ENCODE measurements at places on chromosomes 5 and 9.
A peak's percentile ranks its signal among the peaks of the same experiment; 100 is the strongest.

- DNase-seq, result no peak
These were observed 2.6 kb downstream of the FABP6 start for GRCh38 chr5:160231783-160232342.

DNA sequence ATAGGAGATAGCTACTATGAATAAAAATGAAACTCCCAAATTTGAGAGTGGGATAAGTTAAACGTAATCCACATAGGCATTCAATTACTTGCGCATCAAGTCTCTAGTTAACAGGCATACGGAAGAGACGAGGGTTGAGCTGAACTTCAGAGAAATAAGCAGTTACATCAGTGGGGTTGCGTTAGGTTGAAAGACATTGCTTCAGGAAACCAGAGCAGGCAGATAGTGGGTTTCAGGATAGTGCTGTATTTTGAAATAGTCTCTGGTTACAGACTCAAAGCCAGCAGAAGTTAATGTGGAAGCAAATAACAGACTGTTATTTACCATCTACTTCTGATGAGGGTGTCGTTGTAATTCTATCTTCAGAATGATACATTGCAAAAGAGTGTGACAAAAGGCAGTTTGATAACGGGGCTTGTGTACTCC lies 533.4 kb downstream of the PDE4D start:
- no peak for DNase-seq

DNA sequence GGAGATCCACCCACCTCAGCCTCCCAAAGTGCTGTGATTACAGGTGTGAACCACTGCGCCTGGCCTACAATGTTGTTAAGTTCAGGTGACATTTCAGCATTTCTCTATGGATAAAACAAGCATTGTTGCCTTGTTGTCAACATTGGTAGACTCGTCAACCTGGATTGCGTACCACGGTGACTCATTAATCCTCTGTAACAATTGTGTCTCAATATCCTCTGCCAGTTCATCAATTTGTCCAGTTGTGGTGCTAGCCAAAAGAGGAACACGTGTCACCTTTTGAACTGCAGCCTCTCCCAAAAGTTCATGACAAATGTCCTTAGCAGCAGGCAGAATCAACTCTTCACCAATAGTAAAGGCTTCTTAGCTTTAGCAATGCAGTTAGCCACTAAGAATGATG lies 46.3 kb upstream of the LARP1 start:
- no peak for DNase-seq

- DNase-seq, result no peak
These were observed 5.9 kb upstream of the CSF1R start for GRCh38 chr5:150092159-150092787.

- peak; percentile 14 for DNase-seq
These were observed 164.7 kb downstream of the OLFM1 start for GRCh38 chr9:135251996-135252760.

DNA sequence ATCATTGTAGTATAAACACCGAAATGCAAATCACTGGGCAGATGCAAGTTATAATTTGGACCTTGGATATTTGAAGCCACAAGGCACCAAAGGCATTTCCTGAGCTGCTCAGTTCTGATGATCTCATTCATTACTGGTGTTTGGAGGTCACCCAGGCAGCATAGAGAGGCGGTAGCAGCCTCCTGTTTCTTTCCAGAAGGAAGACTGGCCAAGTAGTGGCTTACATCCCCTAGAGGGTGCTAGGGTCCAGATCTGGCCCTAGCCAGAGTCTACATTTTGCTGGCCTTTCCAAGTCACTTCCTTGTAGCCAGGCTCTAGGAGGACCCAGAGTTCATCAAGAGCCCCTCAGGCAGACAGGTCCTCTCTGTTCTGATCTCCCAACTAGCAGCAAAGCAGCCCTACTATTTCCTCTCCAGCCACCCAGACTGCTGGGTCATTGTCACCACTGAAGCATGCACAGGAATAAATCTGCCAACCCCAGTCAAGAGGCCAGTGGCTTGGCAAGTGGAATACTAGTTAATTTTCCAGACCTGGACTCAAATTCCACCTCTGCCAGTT lies 33.4 kb upstream of the TTC1 start:
- no peak for DNase-seq

- DNase-seq, result no peak
These were observed 341.5 kb downstream of the TMEM38B start for GRCh38 chr9:106035806-106036205.

DNA sequence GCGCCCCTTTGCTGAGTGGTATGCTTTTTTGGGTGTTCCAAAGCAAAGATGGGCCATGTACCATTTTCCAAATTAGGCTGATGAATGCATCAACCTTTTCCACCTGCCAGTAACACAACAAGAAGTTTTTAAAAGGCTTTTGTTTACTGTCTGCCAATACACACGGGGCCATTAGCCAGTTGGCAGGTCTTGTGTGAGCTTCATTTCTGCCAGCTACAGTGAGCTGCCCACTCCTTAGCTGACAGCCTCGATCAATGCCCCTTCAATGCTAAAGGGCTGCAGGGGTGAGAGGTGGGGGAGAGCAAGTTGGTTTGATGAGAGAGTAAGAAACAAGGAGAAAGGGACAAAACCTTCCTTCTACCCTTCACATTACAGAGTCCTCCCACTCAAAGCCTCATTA lies 128.7 kb downstream of the C5orf15 start:
- DNase-seq, result no peak

- DNase-seq, result no peak
These were observed 17.9 kb downstream of the TPPP start for GRCh38 chr5:675111-675870.

- DNase-seq, result no peak
These were observed 65.2 kb downstream of the SREK1 start for GRCh38 chr5:66209350-66209749.

DNA sequence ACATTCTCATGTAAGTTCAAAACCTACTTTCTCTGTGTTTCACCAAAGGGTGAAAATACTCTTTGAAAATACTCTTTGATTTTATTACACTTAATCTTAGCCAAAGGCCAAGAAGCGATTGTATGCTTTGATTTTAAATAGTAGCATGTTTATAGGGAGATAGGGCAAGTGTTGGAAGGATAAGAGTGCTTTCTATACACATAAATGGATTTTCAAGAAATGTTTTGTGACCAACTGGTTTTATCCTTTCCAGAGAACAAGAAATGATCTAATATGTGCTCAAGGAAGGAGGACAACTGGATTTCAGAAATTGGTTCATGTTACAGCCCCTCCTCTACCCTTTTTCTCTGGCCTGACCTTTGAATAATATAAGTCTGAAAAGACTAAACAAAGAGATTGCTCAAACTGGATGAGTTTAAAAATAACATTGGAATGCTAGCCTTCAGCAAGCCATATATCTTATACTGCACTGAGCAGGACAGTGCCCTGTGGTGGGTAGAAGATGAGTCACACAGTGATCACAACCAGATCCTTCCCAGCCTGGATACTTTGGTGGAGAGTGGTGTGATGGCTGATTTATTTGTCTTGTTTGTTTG lies 13.1 kb downstream of the PALM2AKAP2 start:
- no peak for DNase-seq

- no peak for DNase-seq
These were observed 42.7 kb downstream of the PFDN1 start for GRCh38 chr5:140260089-140260656.

DNA sequence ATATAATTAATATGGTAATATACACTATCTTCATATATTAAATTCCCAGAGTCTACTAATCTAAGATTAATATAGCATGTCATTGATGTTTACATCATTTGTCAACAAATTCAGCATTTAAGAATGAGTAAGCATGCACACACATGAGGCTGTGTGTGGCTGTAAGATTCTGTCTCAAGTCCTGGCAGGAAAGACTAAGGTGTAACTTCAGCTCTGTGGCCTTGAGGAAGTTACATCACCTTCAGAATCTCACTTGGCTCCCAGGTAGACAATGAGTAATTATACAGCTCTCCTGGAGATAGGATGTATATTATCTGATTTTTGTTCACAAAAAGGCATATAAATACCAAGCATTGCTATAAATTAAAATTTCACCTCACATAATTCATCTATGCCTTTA lies 119.4 kb upstream of the IQGAP2 start:
- DNase-seq, result no peak

DNA sequence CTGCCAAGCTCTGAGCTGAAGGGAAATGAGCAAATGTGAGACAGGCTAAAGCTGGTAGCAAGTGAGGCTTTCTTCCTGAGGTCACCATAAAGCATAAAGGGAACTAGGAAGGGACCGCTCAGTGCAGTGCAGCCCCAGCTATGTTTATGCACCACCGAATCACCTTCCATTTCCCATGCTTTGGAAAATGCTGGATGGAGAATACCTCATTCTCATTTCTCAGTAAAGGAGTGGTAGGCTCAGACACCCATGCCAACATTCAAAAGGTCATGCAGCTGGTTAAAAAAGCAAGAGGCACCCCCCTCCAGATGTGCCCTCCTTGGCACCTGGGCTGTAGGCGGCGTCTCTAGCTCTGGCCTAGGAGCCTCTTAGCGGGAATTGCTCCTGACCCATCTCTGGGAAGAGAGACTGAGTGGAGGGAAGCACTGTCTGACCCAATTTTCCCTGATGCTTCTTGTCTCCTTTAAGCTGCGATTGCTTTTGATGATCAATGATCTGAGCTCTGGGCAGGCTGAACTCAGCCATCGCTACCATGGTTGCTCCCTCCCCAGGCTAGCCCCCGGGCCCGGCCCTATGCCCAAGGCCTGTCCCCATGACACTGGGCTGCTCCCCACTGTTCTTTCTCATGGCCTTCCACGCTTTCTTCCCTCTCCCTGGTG lies 58.7 kb downstream of the ZNF354C start:
- no peak for DNase-seq

- DNase-seq, result no peak
These were observed 12.7 kb upstream of the THG1L start for GRCh38 chr5:157718519-157718918.

DNA sequence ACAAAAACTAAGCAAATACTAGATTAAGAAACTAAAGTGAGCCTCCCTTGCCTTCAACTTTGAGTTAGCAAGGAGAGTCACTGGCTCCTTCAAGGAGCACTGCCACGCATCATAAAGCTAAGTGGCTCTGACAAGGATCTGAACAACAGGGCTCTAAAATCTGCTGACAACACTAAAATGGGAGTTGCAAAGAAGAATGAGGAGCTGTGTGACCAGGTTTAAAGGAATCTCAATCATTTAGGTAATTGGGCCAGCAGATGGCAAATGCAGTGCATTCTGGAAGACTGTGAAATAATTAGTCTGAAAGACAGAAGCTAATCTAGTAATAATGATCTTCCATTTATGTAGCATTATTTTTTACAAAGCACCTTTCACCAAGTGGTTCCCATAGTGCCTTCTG lies 297.0 kb upstream of the TAS2R1 start:
- DNase-seq, result no peak

- DNase-seq, result no peak
These were observed 9.5 kb downstream of the BARX1 start for GRCh38 chr9:93945400-93946337.

GRCh38 chr5:87347272-87347671 lies 65.5 kb downstream of the CCNH start:
- DNase-seq, result no peak

DNA sequence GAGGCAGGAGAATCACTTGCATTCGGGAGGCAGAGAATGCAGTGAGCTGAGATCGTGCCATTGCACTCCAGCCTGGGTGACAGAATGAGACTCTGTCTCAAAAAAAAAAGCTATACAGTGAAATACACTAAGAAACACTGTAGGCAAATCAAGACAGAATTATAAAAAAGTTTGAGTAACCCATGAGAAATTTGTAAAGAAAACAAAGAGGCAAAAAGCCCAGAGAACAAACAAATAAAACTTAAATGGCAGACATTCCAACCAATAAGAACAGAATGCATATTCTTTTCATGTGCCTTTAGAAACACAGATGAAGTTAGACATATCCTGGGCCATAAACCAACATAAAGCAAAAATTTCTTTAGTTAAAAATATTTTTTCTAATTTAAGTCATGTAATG lies 30.6 kb downstream of the ZNF169 start:
- no peak for DNase-seq

- DNase-seq, result no peak
These were observed 67.3 kb downstream of the ZNF618 start for GRCh38 chr9:113943112-113944009.

Data from left ventricle myocardium superior (tissue), 1 donor.